Stimulated activated CD4-positive, alpha-beta T cell treated with anti-CD3 and anti-CD28 coated beads, Interleukin-2, amount 100 ng/mL, for 48 hours (primary cell): ENCODE measurements at places on chromosomes 4 and X.

DNA sequence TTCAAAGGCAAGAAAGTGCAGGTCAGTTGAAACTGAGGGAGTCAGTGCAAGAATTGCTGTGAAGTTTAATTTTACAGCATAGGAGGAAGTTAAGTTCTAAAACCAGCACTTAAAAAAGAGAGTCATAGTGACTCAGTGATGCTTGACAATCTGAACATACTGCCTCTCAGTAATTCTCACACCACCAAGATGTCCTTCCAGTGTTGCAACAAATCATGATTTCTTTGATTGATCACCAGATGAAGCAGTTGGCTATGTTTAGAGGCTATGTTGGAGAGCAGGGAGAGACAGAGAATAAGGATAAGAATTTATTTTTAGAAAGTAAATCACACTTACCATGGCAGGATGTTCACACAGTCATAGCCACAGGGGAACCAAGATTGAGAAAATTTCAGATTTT lies 13.2 kb downstream of the TRIM2 start:
- no peak for DNase-seq

DNA sequence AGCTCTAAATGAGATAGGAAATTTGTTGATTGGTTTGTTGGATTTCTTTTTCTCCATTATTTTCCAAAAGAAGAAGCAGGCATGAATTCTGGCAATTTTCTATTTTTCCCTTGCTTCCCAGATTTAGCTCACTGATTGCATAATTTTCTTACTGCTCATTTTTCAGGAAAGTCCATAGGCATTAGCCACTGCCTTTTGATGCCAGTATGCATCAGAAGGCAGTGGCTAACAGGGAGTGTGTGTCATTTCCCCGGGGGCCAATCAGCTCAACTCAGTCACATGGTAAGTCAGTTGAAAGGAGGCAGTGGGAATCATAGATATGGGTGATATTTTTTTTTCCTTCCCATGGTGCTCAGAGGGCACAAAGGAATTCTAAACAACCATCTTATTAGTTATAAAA lies 156.7 kb downstream of the TRIML1 start:
- no peak for DNase-seq

DNA sequence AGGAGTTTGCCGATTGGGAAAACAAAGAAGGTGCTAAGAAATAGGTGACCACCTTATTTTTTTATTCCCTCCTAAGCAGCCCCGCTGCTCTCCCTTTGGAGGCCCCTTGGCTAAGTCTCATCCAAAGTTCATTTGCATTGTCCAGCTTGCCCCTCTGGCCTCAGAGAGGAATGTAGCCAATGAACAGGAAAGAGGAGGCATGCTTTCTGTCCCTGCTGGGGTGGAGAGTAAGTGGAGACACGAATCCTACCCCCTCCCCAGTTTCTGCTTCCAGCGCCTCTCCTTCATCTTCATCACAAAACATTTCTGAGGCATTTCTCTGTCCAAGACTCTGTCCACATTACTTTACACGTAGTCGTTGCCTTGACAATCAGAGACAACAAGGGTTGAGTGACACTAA lies 38.7 kb downstream of the NLGN3 start:
- no peak for DNase-seq

DNA sequence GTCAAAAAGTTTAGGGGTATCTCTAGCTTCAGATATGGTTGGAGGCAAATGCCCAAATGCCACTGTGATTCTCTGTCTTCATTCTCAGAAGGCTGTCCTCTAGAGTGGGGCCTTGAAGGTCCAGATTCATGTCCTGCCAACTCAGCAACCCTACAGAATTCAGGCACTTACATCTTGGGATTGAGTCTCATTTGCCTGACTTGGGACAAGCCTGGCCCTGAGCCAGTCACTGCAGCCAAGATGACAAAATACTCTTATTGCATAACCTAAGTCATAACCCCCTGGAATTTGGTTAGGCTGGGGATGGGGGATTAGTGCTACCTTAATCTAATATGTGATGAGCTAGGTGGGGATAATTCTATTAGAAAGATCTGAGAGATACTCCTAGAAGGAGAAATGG lies 100.5 kb downstream of the AREG start:
- DNase-seq: no peak

DNA sequence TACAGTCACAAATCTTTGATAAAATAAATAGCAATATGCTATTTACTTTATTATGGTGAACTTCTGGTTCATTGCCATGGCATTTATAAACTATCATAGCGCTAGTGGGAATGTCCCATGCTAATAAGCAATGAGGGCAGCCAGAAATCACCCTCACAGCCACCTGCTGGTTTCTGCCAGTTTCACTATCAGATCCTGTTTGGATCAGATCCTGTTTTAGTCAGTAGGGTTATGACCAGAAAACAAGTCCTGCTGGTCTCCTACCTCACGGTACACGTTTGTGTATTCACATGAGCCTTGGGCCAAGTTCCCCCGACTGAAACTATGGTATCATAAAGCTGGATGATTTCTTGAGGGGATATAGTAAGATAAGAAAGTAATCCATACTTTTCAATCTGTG lies 17.7 kb downstream of the FOXR2 start:
- DNase-seq: no peak

- no peak for DNase-seq
Measured at GRCh38 chr4:93776386-93777080, 52.0 kb upstream of the ATOH1 start.

DNA sequence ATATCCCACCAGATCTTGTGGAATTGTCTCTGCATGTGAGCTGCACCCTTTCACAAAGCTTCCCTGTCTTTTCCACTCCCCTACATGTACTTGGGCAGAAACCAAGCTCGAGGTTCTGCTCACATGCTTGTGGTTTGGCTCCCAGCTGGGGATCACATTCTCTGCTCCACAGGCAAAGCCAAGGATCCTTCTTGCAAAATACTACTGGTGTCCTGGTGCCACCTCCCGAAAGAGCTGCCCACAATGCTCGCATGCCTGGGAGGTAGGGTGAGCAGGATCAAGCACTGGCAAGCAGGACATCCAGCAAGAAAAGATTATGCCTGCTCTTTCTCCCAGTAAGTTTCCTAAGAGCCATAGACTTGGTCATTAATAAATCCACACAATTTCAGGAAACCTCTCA lies 45.1 kb upstream of the PPARGC1A start:
- no peak for DNase-seq

- DNase-seq: no peak
Measured at GRCh38 chr4:40363945-40364344, 28.8 kb downstream of the CHRNA9 start.

DNA sequence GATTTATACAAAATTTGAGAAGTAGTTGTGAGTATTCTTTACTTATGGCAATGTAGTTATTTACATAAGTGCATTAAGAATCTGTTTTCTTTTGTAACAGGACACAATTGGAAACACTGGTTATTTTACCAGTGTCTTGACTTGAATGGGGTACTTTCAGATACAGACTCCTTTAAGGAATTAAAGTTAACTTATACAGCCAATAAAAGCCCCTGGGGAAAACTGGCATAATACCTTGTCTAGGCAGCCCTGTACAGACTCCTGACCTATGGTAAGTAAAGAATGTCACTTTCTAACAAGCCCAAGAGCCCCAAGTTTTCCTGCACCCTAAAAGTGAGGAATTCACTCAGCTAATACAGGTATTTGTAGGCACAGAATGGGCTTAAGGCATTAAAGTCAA lies 241.8 kb downstream of the CPXCR1 start:
- no peak for DNase-seq

DNA sequence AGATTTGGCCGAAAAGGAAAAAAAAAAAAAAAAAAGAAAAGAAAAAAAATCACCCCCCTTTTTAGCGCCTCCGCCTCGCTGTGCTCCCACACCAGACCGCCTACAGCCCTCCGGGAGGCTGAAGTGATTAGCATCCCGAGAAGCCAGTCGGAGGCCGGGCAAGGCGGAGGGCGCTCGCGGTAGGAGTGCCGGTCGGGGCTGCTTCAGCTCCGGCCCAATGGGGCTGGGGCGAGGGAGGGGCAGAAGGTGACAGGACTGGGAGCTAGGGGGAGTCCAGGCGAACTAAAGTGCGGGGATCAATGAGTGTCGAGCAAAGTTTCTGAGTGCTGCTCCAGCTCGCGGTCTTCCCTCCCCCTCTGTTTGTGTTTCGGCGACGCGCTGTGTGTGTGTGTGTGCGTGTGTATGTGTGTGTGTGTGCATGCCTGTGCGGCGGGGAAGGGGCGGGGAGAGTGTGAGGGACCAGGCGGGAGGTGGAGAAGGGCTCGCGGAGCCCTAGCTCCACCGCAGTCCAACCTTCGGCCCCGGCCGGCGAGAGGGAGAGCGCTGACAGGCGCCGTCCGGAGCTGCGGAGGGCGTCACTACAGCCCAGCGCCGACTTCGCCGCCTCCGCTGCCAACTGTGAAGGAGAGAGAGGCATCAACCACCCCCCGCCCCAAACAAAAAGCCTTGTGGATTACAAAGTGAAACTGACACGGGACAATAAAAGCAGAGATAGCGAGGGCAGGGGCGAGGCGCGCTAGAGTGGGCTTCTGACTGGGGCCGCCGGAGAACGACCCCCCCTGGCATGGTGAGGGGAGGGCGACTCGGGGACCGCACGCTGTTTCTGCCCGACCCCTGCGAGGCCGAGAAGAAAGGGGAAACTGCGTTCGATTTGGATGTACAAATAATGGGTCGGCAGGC lies at the start of gene FAT4:
FAT4 (plus strand) TSS at position 280 of the 900 bp plus-strand sequence. CDS start 1,457 bp downstream, outside the sequence.
- DNase-seq: no peak

GRCh38 chr4:6724421-6725111 lies 8.6 kb downstream of the BLOC1S4 start:
- no peak for DNase-seq

DNA sequence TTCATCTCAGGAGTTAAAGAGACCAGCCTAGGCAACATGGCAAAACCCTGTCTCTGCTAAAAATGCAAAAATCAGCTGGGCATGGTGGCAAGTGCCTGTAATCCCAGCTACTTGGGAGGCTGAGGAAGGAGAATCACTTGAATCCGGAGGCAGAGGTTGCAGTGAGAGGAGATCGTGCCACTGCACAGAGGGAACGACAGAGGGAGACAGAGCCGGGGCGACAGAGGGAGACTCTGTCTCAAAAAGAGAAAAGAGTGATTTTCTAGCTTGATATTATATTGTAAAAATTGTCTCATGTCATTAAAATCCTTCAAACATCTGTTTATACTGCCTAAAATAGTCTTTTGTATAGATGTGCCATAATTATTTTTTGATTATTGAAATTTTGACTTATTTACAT lies 225.4 kb upstream of the AGA start:
- no peak for DNase-seq

- DNase-seq: no peak
Measured at GRCh38 chr4:56465599-56466295, 1.7 kb upstream of the SRP72 start.

GRCh38 chrX:53262918-53263394 lies 18.4 kb downstream of the IQSEC2 start:
- no peak for DNase-seq

- no peak for DNase-seq
Measured at GRCh38 chrX:105375816-105376215, 155.3 kb upstream of the TEX13A start.

DNA sequence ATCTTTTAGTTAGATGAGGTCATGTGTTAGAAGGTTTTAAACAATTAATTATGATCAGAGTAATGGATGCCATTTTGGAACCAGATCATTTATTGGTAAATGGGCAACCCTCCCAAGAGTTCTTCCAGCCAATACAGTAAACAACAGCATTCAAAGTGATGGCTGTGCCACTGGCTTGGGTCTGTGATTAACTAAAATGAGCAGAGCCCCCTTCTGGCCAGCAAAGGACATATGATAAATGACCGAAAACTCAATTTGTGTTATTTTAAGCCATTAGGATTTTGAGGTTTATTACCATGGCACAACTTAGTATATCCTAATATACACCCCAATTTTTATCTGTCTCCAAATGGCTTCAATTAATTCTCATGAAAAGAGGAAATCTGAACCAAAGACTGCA lies 90.8 kb upstream of the NPFFR2 start:
- no peak for DNase-seq

DNA sequence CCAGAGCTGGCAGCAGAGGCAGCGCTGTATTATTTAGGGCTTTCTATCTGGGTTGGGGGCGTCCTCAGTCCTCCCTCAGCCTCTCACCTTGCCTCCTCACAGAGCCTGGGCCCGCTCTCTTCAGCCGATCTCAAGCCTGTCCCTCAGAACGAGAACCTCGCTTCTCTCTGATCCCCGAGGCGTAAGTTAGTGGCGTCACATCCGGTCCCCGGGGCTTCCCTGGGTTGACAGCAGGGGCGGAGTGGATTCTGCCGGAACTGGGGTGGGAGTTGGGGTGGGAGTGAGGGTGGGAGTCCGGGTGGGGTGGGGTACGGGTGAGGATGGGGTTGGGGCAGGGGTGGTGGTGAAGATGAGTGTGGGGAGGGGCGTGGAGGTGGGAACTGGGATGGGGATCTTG lies at the start of gene MAGEA10:
MAGEA10 (minus strand) TSS at position 190 of the 397 bp plus-strand sequence. CDS start 2,957 bp downstream, outside the sequence.
- DNase-seq: no peak

GRCh38 chr4:89026542-89026941 lies 30.4 kb downstream of the FAM13A start:
- DNase-seq: no peak

DNA sequence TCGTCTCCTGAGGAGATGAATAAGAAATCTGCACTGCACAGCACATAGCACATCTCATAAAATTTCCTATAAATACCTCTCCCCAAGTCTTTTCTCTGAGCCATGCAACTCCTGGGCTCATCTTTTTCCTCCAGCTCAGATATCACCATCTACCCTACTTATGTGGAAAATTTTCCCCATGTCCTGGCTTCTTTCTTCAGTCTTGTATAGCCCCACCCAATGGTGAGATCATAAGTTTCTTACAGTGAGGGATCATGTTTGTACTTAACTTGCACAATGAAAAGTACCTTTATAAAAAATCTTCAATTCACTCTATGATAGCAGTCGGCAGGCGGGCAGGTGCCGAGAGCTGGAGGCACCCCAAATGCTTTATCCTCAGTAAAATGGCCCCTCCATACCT lies 198.6 kb upstream of the S100G start:
- DNase-seq: no peak

DNA sequence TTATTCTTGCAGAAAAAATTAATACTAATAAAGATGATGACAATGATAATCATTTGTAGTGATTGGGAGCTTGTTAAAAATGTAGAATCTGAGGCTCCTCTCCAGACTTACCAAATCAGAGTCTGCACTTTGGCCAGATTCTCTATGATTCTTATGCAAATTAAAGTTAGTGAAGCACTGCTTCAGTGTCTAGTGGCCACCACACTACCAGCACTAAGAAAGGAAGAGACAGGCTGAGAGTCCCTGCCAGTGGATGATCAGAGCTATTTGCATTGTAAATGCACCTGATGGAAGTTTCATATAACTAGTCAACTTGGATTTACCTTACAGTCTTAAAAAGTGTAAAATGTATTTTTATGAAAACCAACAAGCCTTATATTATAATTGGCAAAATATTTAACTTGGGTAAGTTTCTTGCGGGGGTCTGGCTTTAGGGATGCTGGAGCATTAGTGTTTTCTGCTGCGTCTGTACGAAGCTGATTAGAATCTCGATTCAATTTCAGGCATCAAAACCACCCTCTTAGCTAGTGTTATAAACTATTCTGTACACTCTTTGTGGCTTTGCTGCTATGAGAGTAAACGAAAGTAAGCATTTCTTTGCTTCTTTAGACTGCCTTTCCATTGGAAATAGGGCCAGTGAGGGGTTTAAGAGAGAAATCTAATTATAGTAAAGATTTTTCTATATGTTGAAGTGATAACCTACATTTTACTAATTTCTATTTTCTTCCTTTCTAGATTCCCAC lies 114.1 kb downstream of the TLL1 start:
- DNase-seq: no peak

GRCh38 chrX:37380924-37381323 lies 31.8 kb downstream of the PRRG1 start:
- DNase-seq: no peak

GRCh38 chr4:7388627-7389026 lies 46.1 kb downstream of the PSAPL1 start:
- DNase-seq: no peak
